ENCODE measurements at places on chromosomes 7 and 10.

GRCh38 chr10:116691635-116692034 lies 50.7 kb downstream of the HSPA12A start:
- peak; percentile 86 for DNase-seq

DNA sequence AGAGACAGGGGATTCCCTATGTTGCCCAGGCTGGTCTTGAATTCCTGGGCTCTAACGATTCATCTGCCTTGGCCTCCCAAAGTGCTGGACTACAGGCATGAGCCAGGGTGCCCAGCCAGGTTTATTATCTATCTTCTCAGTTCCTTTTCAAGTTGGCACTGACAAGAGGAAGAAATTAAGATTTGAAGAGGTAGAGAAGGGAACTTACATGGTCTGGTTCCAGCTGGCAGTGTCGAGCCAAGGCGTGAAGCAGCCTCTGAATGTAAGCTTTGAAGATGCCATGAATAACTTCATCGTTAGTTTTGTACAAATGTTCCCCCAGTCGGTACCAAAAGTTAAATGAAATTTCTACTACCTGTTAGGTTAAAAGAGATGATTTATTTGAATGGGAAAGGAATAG lies 57.7 kb downstream of the TNPO3 start:
- DNase-seq: no peak

- DNase-seq: no peak
These were observed 367.8 kb upstream of the ZMIZ1 start for GRCh38 chr10:78700816-78701520.

DNA sequence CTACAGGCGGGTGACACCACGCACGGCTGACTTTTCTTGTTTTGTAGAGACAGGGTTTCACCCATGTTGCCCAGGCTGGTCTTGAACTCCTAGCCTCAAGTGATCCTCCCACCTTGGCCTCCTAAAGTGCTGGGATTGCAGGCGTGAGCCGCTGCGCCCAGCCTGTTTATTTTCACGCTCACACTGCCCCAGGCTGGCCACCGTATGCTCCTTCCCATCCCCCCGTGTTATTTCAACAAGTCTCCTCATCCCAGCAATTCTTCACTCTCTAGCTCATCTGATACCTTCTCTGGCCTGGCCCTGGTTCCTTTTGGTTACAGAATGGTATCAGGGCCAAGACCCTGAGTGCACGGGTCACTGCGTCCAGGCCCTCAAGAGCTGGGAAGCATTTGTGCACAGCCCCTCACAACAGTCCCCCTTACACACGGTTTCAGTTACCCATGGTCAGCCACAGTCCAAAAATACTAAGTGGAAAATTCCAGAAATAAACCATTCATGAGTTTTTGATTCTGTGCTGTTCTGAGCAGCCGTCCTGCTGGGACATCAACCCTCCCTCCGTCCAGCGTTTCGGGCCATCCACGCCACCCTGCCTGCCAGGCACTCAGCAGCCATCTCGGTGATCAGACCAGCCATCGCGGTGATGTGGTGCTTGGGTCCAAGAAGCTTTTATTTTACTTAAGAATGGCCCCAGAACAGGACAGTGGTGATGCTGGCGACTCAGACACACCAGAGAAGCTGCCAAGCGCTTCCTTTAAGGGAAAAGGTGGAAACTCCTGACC lies 8.9 kb downstream of the COX19 start:
- DNase-seq: peak; percentile 23

DNA sequence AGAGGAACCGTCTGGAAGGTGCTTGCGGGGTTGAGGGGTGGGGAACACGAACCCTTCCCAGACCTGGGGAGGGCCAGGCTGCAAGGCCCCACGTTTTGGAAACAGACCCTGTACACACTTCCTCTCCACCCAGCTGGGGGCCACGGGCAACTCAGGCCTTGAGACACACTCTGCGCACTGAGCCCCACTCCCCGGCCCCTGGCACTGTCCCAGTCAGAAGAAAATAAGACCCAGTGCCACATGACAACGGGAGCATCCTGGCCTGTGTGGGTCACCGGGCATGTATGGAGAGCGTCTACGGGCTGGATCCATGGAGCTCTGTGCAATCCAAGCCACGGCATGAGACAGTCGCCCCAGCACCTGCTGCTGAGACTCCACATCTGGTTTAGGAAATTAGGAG lies 63.7 kb downstream of the CARD11 start:
- no peak for DNase-seq

- DNase-seq: no peak
These were observed 365.1 kb downstream of the GRID1 start for GRCh38 chr10:86001521-86001920.

DNA sequence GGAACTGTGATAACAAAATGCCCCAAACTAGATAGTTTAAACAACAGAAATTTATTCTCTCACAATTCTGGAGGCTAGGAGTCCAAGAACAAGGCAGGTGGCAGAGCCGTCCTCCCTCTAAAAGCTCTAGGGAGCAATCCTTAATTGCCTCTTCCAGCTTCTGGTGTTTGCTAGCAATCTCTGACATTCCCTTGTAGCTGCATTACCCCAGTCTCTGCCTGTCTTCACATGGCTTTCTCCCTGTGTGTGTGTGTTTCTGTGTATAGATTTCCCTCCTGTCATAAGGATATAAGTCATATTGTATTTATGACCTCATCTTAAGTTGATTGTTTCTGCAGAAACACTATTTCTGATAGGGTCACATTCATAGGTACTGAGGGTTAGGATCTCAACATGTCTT lies 177.5 kb downstream of the WNT2 start:
- no peak for DNase-seq

Data from right hindlimb (tissue), 1 donor.